ENCODE measurements at places on chromosomes 4 and X.

DNA sequence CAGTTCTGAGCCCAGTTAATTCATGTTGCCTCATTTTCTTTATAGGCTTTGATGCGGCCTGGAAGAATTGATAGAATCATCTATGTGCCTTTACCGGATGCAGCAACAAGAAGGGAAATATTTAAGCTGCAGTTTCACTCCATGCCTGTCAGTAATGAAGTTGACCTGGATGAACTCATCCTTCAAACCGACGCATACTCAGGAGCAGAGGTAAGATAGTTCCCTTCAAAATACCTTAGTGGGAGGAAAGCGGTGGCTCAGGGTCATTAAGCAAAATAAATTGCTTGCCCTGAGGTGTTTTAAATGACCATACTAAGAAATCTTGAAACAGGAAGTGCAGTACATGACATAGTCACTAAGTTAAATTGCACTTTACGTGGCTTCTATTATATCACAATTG, 140.6 kb upstream of the SPRY1 start:
- ATAC-seq, result no peak

GRCh38 chr4:33395731-33396485, 2675.7 kb downstream of the PCDH7 start:
- ATAC-seq, result no peak

- ATAC-seq, result no peak
These were observed 43.4 kb downstream of the NUDT6 start for GRCh38 chr4:122879001-122879400.

DNA sequence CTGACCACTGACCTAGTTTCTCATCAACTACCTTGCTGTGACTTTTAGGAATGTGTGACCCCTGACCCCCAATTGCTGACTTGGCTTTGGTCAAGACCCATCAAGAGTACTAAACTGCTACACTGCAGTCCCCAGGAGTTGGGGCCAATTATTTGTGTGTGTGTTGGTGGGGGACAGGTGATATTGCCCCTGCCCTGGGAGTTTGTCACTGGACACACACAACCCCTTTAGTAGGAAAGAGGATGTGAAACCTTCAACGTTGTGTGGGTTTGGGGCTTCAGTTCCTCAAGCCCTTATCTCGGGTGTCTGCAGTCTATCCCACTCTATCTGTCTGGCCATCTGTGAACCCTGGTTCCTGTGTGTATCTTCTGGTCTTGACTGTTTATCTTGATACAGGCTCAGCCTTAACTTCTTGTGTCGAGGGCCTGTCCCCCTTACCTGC, 6.5 kb downstream of the SASH3 start:
- no peak for ATAC-seq

DNA sequence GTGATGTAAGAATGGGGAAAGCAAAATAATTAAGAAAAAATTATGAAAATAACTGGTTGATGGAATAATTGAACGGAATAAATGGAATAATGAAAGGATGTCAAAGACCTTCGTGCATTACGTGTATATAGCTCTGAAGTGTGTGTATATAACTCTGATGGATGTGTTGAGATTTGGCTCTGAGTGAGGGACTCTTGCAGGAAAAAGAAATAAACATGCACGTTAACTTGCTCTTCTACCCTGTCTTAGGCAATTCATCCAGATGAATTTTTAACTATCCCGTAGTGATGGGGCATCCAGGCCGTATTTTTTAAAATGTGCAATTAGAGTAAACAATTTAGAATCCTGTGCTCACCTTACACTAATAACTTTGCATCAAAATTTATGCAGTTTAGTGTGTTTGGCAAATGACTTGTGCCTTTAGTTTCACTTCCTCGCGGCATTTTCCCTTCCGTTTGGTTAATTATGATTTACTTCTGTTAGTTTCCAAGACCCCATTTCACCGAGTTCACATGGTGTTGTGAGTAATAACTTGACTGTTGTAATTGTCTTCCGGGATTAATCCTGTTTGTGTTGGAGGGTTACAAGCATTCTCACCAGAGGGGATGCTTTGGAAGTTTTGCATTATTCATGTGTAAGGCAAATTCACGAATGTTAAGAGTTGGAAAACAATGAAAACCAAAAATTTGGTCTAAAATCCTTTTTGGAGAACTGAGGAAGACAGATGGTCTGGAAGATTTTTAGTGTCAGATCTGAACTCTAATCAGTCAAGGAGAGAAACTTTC, 256.5 kb upstream of the FAT1 start:
- no peak for ATAC-seq
